ENCODE measurements at places on chromosomes 3 and 15. TPM values are rescaled to one million over a fixed set of nuclear protein-coding genes. Genes with fewer than 3 reads are reported as not detected.

GRCh38 chr3:9142362-9142761 lies 107.1 kb downstream of the SRGAP3 start:
- no peak for DNase-seq

- no peak for DNase-seq
Measured at GRCh38 chr15:33242165-33242564, 47.7 kb upstream of the FMN1 start.

GRCh38 chr3:32961189-32961715 lies 9.8 kb downstream of the CCR4 start:
- peak; percentile 13 for DNase-seq

- no peak for DNase-seq
Measured at GRCh38 chr15:27683121-27683520, 416.0 kb downstream of the OCA2 start.

GRCh38 chr15:69060041-69060481 lies 45.6 kb downstream of the NOX5 start:
- DNase-seq: no peak

- peak; percentile 57 for DNase-seq
Measured at GRCh38 chr15:52183562-52184173, 7.5 kb downstream of the GNB5 start.

- DNase-seq: no peak
Measured at GRCh38 chr15:76669521-76670207, 235.5 kb downstream of the SCAPER start.

GRCh38 chr15:69533522-69533921 lies 80.9 kb downstream of the RPLP1 start:
- no peak for DNase-seq

DNA sequence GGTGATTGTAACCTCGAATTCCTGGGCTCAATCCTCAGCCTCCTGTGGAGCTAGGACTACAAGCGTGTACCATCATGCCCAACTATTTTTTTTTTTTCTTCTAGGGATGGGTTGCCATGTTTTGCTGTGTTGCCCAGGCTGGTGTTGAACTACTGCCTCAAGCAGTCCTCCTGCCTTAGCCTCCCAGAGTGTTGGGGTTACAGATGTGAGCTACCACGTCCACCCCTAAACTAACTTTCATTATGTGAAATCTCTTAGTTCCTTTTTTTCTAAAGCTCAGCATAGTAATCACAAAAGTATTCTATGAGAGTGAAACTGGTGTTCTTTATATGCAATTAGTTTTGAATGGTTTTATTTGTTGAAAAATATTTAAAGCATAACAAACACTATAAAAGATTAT lies 92.1 kb downstream of the XRN1 start:
- no peak for DNase-seq

DNA sequence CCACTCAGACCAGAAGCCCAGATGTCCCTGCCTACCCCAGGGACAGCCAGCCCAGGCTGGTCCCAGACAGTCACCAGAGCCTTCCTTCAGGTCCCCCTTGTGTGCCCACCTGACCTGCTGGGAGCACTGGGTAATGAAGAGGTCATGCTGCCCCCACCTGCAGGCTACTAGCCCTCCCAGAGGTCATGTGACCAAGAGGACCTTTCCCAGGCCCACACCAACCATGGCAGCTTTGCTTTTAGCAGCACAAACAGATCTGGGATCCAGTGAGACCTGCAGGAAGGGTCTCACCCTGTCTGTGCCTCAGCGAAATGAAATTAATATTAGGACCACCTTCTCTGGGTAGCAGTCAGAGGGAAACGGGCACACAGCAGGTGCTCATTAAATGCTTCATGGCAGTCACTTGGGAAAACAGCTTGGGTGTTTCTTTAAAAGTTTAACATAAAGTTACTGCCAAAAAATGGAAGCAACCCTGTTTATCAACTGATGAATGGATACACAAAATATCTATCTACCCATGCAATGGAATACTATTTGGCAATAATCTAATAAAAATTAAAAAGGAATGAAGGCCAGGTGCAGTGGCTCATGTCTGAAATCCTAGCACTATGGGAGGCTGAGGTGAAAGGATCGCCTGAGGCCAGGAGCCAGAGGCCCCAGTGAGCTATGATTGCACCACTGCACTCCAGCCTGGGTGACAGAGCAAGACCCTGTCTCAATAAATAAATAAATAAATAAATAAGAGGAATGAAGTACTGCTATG lies 43.7 kb downstream of the DNAJB8 start:
- DNase-seq: no peak

- no peak for DNase-seq
Measured at GRCh38 chr3:178714925-178715832, 178.9 kb downstream of the KCNMB2 start.

Gene DNASE1L3
- total RNA-seq: 5.0 TPM

Gene CAMKV
- under 0.01 TPM for total RNA-seq

Gene ATP13A5
- not detected for total RNA-seq

Gene SLC51A
- not detected for total RNA-seq

Gene GOLGA6L10
- total RNA-seq: 0.44 TPM

Gene CASR
- not detected for total RNA-seq

Gene SAMD7
- not detected for total RNA-seq

Gene AHSG
- total RNA-seq: not detected

Measured in lung microvascular endothelial cell (primary cell).